ENCODE measurements at places on chromosomes 7 and 10.

- DNase-seq: no peak
These were observed 16.2 kb upstream of the AGK start for GRCh38 chr7:141534757-141535737.

DNA sequence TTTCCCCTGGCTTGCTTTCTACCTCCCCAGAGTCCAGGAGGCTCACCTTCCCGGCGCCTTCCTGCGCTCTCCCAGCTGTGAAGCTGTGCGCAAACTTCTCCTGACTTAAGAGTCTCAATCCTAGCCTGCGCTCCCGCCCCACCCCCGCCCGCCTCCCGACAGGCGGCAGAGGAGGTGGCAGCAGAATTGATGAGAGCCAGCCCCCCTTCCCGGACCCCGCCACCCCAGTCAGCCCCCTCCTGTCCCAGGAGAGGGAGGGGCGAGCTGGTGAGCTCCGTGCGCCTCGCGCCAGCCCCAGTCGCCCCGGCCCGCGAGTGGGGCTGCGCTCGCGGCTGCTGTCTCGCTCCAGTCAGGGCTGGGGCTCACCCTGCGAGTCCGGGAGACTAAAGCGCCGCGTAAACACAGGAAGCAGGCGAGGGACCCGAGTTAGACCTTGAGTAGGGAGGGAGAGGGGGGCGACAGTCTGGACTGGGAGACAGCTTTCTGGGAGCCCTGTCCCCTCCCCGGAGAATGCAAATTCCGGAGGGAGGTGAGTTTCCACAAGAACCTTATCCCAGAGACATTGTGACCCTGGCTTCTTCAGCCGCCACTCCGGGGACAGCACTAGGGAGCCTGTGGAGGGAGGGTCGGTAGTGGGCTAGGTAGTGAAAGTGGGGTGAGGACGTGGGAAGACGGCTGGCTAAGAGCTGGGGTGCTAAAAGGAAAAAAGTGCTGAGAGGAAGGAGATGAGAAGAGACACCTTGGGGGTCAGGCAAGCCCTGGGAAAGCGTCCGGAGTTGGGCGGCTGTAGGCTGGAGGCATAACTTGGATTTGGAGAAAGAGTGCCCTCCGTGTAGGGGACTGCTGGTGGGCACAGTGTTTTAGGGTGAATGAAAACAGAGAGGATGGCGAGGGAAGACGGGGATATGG lies at the start of gene CALCR:
CALCR (minus strand) TSS at position 79 of the 909 bp plus-strand sequence. CDS start 87,743 bp downstream, outside the sequence.
- no peak for DNase-seq

GRCh38 chr10:2856598-2856997 lies 210.8 kb upstream of the PFKP start:
- DNase-seq: no peak

DNA sequence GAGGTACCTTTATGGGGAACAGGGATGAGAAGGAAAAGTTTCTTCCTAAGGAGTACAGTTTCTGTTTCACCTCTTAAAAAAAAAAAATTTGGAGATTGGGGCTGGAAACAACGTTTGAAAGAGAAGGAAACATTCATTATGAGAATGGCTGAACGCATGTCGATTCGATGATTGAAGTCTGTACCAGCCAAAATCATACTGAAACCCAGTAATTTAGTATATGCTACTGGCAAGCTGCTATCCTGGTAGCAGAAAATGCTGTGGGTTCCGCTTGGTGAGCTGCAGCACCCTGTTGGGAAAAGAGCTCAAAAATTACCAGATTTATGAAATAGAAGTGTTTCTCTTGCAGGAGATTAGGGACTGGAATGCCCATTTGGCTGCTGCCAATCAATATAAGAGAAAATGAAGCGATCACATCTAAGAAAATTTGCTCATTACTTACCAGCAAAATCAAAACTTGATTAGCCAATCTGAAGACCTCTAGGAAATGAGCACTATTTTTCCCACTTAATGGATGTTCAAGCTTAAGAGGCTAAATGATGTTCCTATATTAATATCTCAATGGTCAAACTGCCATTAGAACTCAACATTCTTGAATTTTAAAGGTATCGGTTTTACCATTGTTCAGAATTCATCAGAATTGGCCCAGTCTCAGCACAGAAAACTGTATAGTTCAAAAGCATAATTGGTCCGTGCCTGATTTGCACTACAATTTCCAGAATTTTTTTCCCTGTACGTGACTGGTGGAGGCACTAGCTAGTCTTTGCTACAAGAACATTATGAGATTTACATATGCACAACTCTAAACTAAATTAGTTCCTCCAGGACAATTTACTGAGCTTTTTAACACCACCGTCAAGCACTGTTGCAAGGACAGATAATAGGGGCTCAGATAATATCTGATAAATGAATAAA lies 1.2 kb upstream of the ITGB1 start:
- no peak for DNase-seq

- peak; percentile 98 for DNase-seq
These were observed 83.1 kb upstream of the IGFBP3 start for GRCh38 chr7:46003896-46004875.
